DMS53 (cell line): ENCODE measurements at places on chromosomes 11 and 22.

GRCh38 chr11:116263019-116263418 is 509.8 kb downstream of the BUD13 start:
- DNase-seq = no peak

GRCh38 chr11:6646071-6646470 is 9.5 kb downstream of the DCHS1 start:
- no peak for DNase-seq

GRCh38 chr11:71207563-71207962 is 44.8 kb downstream of the SHANK2 start:
- no peak for DNase-seq

- no peak for DNase-seq
Measured at GRCh38 chr11:37984991-37985390, 1387.0 kb upstream of the RAG2 start.

- DNase-seq = no peak
Measured at GRCh38 chr11:8313504-8314090, 49.9 kb upstream of the LMO1 start.

DNA sequence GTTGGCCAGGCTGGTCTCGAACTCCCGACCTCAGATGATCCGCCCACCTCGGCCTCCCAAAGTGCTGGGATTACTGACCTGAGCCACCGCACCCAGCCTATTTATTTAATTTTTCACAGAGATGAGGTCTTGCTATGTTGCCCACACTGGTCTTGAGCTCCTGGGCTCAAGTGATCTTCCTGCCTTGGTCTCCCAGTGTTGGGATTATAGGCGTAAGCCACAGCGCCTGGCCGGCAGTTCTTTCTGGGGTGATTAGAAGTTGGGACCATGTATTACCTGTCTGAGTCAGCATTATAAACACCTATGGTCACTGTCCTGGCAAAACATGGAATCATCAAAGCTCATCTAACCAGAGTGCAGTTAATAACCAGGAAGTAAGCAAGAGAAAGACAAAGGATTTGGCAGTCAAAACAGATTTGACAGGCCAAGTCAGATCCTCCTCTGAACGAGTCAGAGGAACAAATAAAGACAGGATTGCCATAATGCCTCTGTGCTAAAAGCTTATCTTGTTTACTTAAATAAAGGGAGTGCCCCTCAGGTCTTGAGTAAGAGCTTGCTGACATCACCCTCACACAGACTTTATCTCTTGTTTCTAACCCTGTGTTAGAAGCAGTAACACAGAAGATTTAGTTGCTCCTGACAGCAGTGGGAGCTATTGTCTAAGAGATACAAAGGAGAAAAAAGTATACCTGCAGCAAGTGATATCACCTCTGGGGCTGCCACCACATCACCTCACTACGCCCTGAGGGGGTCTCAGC is 3.7 kb downstream of the SERPIND1 start:
- peak; percentile 60 for DNase-seq

- DNase-seq = no peak
Measured at GRCh38 chr11:15118431-15118830, 3.7 kb downstream of the INSC start.

GRCh38 chr11:96284401-96284800 is 58.6 kb downstream of the MAML2 start:
- DNase-seq = no peak

DNA sequence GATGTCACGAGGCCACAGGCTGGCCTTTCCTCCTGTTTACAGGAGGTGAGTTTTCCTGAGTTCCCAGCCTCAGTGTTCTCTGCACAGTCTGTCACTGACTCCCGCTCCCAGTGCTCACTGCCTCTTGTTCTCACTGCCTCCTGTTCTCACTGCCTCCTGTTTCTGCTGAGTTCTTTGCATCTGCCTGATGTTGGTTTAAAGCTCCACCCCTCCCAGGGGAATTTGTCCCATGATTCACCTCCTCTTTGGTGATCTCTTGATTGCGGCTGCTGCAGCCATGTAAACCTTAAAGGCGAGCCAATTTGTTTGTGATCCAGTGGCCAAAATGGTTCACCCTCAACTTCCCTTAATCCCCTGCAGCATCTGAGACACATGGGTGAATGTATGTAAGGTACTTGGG is 6.0 kb upstream of the TUBA8 start:
- DNase-seq = no peak

- no peak for DNase-seq
Measured at GRCh38 chr11:56533054-56533740, 9.9 kb downstream of the OR5M11 start.

DNA sequence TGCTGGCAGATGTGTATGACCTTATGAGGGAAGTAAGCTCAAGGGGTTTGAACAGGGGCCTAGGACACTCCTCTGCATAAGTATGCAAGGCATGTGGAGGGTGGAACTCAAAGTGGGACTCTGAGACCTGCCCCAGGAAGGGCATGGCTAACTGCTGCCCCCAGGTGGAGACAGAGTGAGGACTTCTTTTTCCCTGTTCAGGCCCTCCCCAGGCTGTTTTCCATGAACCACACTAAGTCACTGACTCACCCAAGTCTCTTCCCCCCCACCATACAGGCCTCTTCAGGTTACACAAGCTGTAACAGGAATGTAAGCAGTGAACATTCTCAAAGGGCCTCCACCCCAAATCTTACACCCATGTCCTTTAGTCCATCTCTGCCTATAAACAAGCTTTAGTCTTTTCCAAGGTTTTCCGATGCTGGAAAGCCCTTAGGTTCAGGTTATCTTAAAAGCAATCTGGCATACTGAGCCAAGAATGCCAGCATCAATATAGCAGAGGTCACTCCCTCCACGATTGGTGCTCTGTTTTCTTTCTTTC is 13.1 kb downstream of the EEF1G start:
- DNase-seq = peak; percentile 88

DNA sequence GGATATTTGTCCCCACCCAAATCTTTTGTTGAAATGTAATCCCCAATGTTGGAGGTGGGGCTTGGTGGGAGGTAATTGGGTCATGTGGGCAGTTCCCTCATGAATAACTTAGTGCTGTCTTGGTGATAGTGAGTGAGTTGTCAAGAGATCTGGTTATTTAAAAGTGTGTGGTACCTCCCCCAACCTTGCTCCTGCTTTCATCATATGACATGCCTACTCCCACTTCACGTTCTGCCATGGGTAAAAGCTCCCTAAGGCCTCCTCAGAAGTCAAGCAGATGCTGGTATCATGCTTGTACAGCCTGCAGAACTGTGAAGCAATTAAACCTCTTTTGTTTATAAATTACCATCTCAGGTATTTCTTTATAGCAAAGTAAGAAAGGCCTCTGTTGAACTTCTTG is 30.6 kb downstream of the AAMDC start:
- no peak for DNase-seq

- no peak for DNase-seq
Measured at GRCh38 chr11:35298369-35298768, 121.0 kb downstream of the SLC1A2 start.

GRCh38 chr22:27086080-27087044 is 429.0 kb downstream of the MIAT start:
- DNase-seq = no peak

DNA sequence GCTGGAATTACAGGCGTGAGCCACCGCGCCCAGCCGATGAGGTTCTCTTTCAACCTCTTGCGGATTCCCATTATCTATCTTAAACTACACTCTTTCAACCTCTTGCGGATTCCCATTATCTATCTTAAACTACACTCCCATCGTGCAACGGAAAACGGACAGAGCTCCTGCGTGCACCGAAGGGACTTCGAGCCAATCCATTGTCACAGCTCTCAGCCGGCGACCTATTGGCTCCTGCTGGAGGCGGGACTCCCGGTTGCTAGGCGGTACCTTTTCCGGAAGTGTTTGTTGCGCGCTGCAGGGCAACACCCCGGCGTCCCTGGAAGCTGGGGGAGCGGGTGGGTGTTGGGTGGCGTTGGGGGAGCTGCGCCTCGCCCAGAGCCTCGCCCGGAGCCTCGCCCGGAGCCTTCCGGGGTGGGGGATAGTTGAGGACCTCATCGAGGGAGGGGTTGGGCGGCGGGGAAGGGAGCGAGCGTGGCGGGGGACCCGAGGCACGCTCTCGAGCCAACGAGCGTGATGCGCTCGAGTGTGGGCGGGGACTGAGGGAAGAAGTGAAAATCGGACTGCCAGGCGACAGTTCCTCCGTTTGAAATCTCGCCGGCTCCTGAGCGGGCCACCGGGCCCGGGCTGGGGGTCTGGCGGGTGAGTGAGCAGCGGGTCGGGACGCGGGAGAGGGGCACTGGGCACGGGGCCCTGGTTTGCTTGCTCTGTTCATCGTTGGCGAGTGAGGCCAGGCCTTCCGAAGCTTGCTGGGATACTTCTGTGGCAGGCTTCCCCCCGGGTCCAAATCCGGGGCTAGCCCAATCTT is at the start of gene CEP164:
CEP164 (plus strand) TSS at position 288 of the 808 bp plus-strand sequence. CDS start 10,733 bp downstream, outside the sequence.
- DNase-seq = peak; percentile 99

GRCh38 chr11:69984457-69985261 is 93.5 kb upstream of the ANO1 start:
- DNase-seq = no peak

- peak; percentile 38 for DNase-seq
Measured at GRCh38 chr11:4039011-4039410, 55.6 kb upstream of the RRM1 start.

- no peak for DNase-seq
Measured at GRCh38 chr11:75888416-75888815, 73.4 kb downstream of the UVRAG start.

- DNase-seq = peak; percentile 46
Measured at GRCh38 chr22:39236321-39237317, 8.2 kb downstream of the PDGFB start.

GRCh38 chr11:73633999-73634398 is 12.4 kb upstream of the PLEKHB1 start:
- DNase-seq = no peak

- DNase-seq = no peak
Measured at GRCh38 chr11:96755209-96755608, 365.4 kb downstream of the JRKL start.

DNA sequence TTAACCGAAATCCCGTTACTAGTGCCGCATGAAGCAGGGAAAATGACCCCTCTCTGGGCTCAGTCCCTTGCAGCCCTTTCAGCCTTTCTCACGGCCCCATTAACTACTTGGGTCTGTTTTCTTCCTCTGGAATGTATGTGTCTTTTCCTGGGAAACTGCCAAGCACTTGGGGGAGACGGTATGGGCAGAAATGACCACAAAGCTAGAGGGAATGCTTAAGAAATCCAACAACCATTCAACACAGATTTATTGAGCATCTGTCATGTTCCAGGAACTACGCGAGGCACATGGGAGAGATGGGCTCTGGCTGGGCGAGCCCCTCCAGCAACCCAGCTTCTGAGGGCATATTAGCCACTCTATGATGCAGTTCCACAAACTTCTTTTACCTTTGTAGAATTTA is 462.6 kb downstream of the BUD13 start:
- DNase-seq = no peak

- peak; percentile 7 for DNase-seq
Measured at GRCh38 chr11:34192481-34193401, 87.3 kb downstream of the NAT10 start.
